CD4-positive, alpha-beta memory T cell (primary cell): ENCODE measurements at places on chromosomes 3 and 15. TPM values are rescaled to one million over a fixed set of nuclear protein-coding genes. Genes with fewer than 3 reads are reported as not detected.

DNA sequence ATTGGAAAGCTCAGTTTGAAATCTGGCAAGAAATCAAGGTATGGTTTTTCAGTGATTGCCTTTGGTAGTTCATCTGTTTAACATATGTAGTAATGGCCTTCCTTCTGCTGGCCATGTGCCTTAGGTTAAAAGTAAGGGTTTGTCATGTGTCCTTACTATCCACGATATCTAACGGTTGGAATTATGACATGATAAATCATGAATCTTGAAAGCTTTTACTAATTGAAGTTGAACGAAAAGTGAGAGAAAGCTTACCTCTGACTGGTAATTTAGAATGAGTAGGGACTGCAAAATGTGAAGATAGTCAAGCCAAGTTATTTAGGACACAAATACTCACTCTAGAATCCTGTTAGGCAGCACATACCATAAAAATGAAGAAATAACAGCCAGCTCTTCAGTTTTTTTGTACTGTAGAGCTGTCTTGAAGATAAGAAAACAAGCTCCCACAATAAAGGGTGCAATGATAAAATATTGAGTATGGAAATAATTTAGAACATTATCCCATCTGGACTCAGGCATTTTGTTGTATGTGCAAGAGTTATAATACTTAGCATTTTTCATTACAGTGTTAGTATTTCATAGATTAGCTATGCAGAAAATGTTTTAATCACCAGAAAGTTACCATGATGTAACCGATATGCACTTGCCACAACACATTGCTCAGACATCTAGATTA is 303.4 kb downstream of the ZNF385D start:
- no peaks in the 10 kb centered on the region for H3K36me3 ChIP-seq
- no peak for DNase-seq
- H3K27ac ChIP-seq = no peak overlapping the region
- no peaks in the 10 kb centered on the region for H3K4me1 ChIP-seq
- H3K27me3 ChIP-seq = no peaks in the 10 kb centered on the region

DNA sequence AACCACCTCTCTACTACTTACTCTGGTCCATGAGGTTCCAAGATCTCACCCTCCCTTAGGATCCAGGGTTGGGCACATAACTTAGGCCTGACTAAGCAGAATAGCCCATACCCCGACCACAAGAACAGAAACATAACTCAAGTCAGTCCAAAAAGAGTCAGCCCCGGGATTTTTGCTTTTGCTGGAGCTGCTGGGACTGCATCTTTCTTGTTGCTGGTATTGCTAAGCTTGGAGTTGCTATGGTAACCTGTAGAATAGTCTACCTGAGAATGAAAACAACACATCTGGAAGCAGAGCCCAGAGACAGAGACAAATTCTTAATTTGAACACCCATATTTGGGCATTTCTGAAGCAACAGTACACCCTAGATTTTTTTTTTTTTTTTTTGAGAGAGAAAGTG is 6.5 kb downstream of the RUBCN start:
- H3K4me3 ChIP-seq = no peak overlapping the region
- H3K36me3 ChIP-seq = no peaks in the 10 kb centered on the region
- H3K4me1 ChIP-seq = peaks cover 20% of the 10 kb centered on the region
- DNase-seq = peak; percentile 14
- no peak overlapping the region for H3K27ac ChIP-seq

GRCh38 chr3:2476996-2477395 is 378.3 kb downstream of the CNTN4 start:
- no peak overlapping the region for H3K27ac ChIP-seq
- DNase-seq = no peak

DNA sequence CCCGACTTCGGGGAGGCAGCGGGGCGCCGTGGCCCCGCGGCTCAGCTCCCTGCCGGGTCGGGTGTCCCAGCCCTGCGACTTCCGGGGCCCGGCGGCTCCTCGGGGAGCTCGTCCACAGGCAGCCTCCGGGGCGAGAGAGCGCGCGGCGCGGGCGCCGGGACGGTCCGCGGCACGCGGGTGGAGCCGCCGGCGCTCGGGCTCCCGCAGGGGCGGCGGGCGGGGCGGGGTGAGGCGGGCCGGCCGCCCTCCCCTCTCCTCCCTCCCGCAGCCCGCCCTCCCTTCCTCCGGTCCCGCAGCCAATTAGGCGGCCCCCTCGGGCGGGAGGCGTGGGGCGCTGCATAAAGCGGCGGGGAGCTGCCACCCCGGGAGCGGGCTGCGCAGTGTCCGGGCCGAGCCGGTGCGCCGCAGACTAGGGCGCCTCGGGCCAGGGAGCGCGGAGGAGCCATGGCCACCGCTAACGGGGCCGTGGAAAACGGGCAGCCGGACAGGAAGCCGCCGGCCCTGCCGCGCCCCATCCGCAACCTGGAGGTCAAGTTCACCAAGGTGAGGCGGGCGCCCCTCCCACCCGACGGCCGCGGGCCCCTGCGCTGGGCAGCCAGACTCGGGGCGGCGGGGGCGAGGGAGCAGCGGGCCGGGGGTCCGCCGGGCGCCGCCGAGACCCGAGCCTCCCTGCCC is at the start of gene ALDH1A3:
Gene ALDH1A3 (plus strand): TSS at position 368 of the 675 bp plus-strand sequence. CDS start 77 bp downstream, at position 445.
- H3K27ac ChIP-seq = no peak within 1 kb of the TSS
- H3K36me3 ChIP-seq = no peaks in the 10 kb centered on the region
- no peak within 1 kb of the TSS for H3K4me3 ChIP-seq
- no peak for DNase-seq
- no peaks in the 10 kb centered on the region for H3K4me1 ChIP-seq

DNA sequence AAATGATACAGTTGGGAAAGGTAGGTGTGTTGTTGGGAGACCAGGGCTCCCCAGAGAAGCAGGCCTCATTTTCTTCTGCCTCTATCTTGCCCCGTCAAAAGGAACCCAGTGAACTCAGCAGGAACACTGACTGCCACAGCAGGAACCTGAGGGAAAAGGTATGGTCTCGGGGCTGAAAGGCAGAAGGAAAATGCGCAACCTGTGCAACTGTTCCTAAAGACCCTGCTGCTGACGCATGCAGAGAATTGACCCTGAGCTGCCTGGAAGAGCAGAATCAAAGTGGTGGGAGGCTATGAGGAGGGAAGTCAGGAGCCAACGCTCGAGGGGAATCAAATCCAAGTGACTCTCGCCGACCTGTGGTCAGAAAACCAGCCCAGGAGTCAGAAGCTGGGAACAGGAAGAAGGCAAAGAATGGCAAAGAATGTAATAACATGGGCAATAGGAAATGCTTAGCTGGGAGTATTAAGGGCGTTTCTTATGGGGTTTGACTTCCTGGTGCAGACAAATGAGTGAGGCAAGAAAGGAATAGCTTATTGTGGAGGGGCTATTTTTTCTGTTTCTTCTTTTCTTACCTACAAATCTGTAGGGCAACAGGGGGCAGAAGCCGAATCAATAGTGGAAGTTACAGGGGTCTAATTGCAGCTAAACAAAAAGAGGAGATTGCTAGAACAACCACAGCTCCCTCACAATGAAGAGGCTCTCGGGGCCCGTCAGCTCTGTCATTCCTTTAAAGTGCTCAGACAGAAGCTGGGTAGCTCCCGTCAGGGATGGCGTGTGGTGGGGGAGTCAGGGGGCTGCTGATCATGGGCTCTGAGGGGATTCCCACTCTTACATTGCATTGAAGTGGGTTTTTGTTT is 65.4 kb upstream of the DLG1 start:
- peaks cover 4% of the 10 kb centered on the region for H3K27me3 ChIP-seq
- H3K36me3 ChIP-seq = no peaks in the 10 kb centered on the region
- no peak for DNase-seq
- no peak overlapping the region for H3K4me3 ChIP-seq
- H3K4me1 ChIP-seq = no peaks in the 10 kb centered on the region
- no peak overlapping the region for H3K27ac ChIP-seq

GRCh38 chr3:52140000-52140399 is 14.2 kb downstream of the POC1A start:
- H3K36me3 ChIP-seq = no peaks in the 10 kb centered on the region
- H3K4me3 ChIP-seq = no peak overlapping the region
- peaks cover 6% of the 10 kb centered on the region for H3K4me1 ChIP-seq
- H3K27me3 ChIP-seq = no peaks in the 10 kb centered on the region
- H3K27ac ChIP-seq = no peak overlapping the region

GRCh38 chr3:13389378-13389777 is 30.7 kb downstream of the NUP210 start:
- H3K4me3 ChIP-seq = no peak overlapping the region
- no peak overlapping the region for H3K27ac ChIP-seq
- no peaks in the 10 kb centered on the region for H3K27me3 ChIP-seq
- peaks cover 8% of the 10 kb centered on the region for H3K4me1 ChIP-seq
- DNase-seq = no peak

DNA sequence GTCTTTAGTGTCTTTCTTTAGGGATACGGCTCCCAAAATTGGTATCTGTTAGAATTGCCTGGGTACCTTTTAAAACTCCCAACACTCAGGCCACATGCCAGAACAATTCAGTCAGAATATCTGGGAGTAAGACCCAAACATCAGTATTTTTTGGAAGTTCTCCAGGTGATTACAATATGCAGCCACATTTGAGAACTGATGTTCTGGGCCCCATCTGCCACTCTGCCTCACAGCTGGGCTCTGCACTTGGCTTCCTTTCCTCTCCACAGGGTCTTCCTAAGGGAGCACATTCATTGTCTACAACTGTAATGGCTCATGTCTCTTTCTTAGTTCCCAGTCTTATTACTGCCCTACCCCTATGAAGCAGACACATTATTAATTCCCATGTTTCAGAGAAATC is 394.5 kb downstream of the MFSD1 start:
- no peak for DNase-seq
- no peak overlapping the region for H3K4me3 ChIP-seq
- no peaks in the 10 kb centered on the region for H3K27me3 ChIP-seq
- H3K27ac ChIP-seq = no peak overlapping the region
- no peaks in the 10 kb centered on the region for H3K4me1 ChIP-seq

GRCh38 chr3:146217324-146217723 is 33.6 kb downstream of the PLSCR4 start:
- H3K4me3 ChIP-seq = no peak overlapping the region
- DNase-seq = no peak
- no peaks in the 10 kb centered on the region for H3K4me1 ChIP-seq
- no peaks in the 10 kb centered on the region for H3K27me3 ChIP-seq

- peaks cover 28% of the 10 kb centered on the region for H3K4me1 ChIP-seq
- no peaks in the 10 kb centered on the region for H3K27me3 ChIP-seq
- no peak overlapping the region for H3K4me3 ChIP-seq
- peak overlapping the region; percentile 69 for H3K27ac ChIP-seq
These were observed 622 bp upstream of the ZNF589 start for GRCh38 chr3:48240000-48240963.

GRCh38 chr3:32443478-32443877 is 51.8 kb downstream of the CMTM7 start:
- H3K27me3 ChIP-seq = no peaks in the 10 kb centered on the region
- no peak overlapping the region for H3K27ac ChIP-seq
- peaks cover 75% of the 10 kb centered on the region for H3K4me1 ChIP-seq
- H3K4me3 ChIP-seq = no peak overlapping the region
- DNase-seq = no peak

DNA sequence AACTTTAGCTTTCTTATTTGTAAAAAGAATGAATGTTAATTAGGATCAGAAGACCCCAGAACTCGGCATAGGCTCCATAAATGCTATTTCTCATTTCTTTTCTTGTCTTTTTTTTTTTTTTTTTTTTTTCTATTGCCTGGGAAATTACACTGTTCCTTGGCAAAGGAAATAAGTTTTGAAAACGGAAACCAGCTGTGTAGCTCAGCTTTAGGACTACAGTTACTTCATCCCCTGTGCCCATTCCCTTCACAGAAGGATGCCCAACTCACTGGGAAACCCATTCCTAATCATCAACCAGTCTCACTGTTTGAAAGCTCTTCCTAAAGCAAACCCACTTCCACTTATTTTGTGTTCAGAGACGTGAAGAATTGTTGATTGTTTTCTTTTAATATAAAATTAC is 254.0 kb upstream of the IL12A start:
- no peaks in the 10 kb centered on the region for H3K36me3 ChIP-seq
- DNase-seq = no peak
- H3K4me1 ChIP-seq = no peaks in the 10 kb centered on the region
- H3K4me3 ChIP-seq = no peak overlapping the region

GRCh38 chr3:190528706-190529105 is 14.8 kb downstream of the IL1RAP start:
- no peak for DNase-seq
- no peaks in the 10 kb centered on the region for H3K36me3 ChIP-seq
- H3K4me3 ChIP-seq = no peak overlapping the region
- no peaks in the 10 kb centered on the region for H3K27me3 ChIP-seq
- no peaks in the 10 kb centered on the region for H3K4me1 ChIP-seq

- peak overlapping the region; percentile 74 for H3K4me3 ChIP-seq
- no peak for DNase-seq
- H3K36me3 ChIP-seq = no peaks in the 10 kb centered on the region
- no peaks in the 10 kb centered on the region for H3K27me3 ChIP-seq
- peaks cover 54% of the 10 kb centered on the region for H3K4me1 ChIP-seq
- H3K27ac ChIP-seq = peak overlapping the region; percentile 91
These were observed 762 bp downstream of the NCK1 start for GRCh38 chr3:136862617-136863322.

DNA sequence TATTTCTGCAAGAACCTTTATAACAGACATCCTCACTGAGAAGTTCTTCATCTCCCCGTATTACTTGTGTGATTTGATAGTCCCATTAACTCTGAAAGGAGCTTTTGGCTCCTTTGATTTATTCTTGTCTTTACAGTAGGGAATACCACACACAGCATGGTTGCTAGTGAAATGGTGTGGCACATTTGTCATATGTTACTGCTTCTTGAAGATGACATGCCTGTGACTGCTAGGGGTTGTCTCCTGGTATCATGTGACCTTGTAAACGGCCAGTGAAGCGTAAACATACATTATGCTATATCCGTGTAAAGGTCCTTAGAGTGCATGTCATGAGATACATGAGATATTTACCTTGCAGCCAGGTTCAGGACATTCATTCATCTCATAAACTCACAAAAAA is 197.9 kb downstream of the RYR3 start:
- no peaks in the 10 kb centered on the region for H3K27me3 ChIP-seq
- H3K4me1 ChIP-seq = no peaks in the 10 kb centered on the region
- DNase-seq = no peak
- no peak overlapping the region for H3K27ac ChIP-seq

- H3K4me1 ChIP-seq = peaks cover 19% of the 10 kb centered on the region
- peak overlapping the region; percentile 54 for H3K4me3 ChIP-seq
- H3K27ac ChIP-seq = no peak overlapping the region
These were observed 483 bp downstream of the MEX3B start for GRCh38 chr15:82045179-82045891.

DNA sequence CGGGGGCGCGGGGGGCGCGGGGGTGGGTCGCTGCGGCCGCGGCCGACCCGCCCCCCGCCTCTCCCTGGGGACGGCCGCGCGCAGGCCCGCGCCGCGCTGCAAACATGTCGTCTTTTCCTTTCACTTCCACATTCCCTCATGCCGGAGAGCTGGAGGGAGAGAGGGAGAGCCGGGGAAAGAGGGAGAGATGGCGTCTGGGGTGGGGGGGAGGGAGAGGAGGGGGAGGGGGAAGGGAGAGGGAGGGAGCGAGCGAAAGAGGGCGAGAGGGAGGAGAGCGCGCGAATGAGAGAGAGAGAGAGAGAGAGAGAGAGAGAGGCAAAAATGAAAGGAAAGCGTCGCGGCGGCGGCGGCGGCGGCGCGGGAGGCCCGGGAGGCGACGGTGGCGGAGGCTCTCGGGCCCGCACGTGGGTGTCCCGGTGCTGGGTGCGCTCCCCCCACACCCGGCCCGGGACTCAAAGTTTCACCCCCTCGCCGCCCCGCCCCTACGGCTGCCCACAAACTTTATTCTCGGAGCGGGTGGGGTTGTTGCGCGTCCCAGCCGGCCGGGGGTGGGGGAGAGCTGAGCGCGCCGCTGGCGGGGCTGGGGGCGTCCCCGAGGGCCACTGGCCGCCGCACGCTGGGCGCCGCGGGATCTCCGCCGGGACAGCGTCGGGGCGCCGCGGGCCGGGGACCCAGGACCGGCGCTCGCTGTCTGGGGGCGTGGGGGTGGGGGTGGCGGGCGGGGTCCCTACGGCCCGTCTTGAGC is 731 bp downstream of the ZNF710 start:
- no peaks in the 10 kb centered on the region for H3K36me3 ChIP-seq
- no peak overlapping the region for H3K4me3 ChIP-seq
- H3K4me1 ChIP-seq = peaks cover 66% of the 10 kb centered on the region
- peak overlapping the region; percentile 61 for H3K27ac ChIP-seq

The IL17RB gene
- 0.64 TPM for total RNA-seq

The NSMCE3 gene
- total RNA-seq = 18.2 TPM

The COL6A6 gene
- total RNA-seq = not detected
